ENCODE measurements at places on chromosomes 11 and 22.

- no peak for DNase-seq
Measured at GRCh38 chr11:34126959-34127848, 21.8 kb downstream of the NAT10 start.

DNA sequence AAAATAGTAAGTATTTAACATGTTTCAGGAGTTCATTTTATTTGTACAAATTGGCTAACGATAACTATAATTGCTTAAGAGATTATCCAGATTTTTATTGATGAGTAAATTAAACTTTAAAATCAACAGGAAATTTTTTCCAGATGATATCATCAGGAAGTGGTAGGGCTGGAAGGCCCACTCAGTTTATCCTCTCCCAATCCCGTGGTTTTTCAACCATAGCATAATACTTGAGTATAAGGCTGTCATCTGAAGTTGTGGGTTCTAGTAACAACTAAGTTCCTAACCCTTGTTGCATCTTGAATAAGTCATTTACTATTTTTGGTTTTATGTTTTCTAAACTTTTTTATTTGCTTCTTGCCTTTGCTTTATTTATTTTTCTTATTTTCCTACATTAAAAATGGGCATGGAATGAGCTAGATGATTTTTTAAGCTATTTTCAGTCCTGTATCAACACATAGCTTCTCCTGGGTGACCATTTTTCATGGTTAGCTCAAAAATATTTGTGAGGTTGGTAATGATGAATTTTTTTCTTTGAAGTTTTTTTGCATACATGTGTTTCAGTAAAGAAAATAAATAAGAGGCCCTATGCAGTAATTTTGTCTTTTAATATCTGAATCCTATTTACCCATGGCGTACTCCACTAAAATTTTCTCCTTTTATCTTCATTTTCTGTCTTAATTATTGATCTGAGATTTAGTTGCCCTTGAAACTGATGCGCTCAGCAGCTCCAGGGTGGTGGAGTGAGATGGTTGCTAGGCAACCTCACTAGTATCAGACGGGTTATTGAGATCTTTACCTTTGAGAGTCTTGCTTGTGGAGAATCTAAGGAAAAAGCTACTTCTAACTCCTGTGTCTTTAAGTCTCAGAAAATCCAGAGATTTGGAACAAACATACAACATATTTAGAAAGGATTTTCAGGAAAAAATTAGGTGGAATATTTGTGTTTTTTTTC is 452.0 kb upstream of the CCDC179 start:
- DNase-seq = no peak

GRCh38 chr22:31178859-31179258 is 18.9 kb downstream of the RNF185 start:
- DNase-seq = no peak

DNA sequence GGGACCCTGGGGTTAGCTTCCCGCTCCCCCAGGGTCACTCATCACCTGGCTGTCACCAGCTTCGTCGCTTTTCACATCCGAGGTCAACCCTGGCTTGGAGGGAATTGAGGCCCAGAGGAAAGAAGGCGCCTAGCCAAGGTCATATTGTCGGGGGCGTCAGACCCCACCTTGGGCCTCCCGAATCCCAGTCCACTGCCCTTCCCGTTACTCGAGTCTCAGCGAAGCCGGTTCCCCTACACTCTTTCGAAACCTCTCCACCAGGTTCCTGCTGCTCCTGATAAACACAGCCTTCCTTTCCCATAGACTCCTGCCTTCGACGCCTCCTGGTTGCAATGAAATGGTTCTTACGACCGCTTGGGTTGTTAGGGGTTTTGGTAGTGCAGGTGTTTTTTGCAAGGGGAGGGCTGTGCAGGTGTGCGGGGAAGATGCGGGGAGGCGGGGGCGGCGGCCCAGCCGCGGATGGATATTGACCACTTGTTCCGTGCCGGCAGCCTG is 642 bp downstream of the NAA40 start:
- no peak for DNase-seq

DNA sequence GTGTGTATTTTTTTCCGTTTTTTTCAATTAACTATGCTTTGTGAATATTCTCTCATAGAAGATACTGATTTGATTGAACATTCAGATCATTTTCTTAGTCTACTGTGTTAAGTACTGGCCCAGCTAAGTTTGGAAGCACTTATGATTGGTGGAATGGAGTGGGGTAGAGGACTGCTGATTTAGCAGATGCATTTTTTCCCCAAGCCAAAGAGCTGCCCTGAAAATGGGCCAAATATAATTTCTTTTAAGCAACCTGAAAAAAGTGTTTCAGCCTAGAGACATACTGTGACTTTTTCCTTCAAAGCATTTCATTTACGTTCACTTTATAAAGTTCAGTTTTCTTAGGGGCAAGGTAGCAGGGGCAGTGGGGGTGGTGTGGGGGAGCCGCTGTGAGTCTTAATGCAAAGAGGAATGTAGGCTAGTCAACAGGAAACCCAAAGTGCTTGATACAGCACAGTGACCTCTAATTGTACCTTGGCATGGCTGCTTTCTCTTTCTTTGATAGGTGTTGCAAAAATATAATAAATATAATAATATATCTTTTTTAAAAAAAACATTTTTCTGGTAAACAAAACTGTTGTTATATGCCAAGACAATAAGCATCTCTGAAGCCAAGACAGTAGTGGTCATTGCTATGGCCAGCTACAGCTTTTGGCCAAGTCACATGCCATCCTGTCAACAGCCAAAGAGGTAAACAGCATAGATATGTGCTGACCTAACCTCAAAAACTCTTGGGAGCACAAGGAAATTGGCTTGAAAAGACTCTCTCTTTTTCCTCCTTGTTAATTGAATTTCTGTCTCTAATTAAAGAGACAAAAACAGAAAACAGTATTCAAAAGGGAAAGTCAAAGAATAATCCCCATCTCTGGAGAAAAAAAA is 58.8 kb downstream of the LIF start:
- no peak for DNase-seq

GRCh38 chr11:95699631-95700470 is 89.7 kb downstream of the FAM76B start:
- DNase-seq = no peak

GRCh38 chr11:76782531-76783293 is 444 bp upstream of the TSKU start:
- peak; percentile 74 for DNase-seq

GRCh38 chr11:6482441-6482840 is 1.1 kb downstream of the TIMM10B start:
- no peak for DNase-seq

DNA sequence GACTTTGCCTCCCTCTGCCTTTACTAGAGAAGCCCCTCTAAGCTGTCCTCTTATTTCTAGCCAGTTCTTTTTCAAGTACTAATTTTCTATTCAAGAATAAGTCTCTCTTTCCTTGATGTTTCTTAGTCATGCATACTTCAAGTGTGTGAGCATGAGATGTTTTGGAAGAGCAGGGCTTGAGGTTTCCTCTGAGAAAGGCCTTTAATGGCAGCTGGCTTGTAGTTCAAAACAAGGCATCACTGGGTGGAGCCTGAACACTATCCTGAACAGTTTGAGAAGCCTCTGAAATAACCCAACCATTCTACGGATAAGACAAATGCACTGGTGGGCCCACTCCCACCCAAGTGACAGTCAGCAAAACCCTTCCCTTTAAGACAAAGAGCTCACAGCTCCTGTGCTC is 37.6 kb downstream of the CLDN25 start:
- DNase-seq = no peak

DNA sequence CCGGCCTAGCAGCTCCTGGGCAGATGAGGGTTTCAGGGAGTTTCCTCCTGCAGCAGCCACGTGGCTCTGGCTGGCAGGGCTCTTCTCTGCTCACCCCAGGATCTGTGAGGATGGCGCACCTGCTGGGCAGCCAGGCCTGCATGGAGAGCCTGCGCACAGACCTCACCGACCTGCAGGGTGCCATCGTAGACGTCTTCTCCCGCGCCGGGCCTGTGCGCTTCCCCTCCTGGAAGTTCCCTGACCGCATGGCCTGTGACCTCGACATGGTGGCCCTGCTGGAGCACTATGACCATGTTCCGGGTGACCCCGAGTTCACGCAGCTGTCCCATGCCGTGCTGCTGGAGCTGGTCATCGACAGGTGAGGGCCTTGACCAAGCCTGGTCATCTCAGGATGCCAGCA is 9.1 kb downstream of the CCDC157 start:
- no peak for DNase-seq

- no peak for DNase-seq
Measured at GRCh38 chr11:111382451-111382850, 3.4 kb upstream of the POU2AF1 start.

GRCh38 chr22:31253949-31254348 is 38.3 kb downstream of the PIK3IP1 start:
- no peak for DNase-seq

DNA sequence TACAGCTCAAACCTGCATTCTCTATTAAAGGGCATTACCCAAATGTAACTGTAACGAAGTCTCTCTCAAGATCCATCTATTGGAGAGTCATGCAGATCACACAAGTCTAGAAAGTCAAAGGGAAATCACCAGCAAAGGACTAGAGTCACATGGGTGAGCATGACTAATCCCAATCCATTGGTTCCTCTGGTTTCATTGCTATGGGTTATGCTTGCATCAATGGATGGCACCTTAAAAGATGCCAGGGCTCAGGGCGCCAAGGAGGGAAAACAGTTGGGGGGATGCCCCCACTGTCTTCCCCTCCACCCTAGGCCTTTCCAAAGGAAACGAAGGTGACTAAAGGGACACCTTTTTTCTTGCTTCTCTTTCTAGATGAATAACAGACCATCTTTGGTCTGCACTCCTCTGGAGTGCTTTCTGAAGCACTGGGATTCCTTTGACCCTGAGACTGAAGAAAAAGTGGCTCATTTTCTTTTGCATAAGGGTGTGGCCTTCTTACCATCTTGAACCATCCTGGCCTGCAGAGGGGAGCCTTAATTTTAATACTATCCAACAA is 8.1 kb downstream of the NXPE4 start:
- DNase-seq = no peak

DNA sequence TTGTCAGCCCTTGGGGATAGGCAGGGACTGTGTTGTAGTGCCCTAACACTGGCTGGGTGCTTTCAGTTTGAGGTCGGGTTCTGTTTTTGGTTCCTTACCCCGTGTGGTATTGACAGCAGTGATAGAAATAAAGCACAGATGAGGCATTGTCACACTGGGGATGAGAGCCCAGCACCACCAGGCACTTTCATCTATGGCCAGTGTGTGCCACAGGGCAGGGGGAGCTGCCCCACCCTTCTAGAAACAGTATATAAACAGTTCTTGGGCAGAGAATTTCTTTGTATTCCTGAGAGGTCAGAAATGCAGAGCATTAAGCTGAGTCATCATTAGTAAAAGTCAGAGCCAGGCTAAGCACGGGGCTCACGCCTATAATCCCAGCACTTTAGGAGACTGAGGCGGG is 23.1 kb upstream of the CDC42EP2 start:
- DNase-seq = no peak
